ENCODE measurements at places on chromosomes 5 and 9.

- no peak for DNase-seq
These were observed 17.3 kb downstream of the ARPC5L start for GRCh38 chr9:124879226-124879625.

- no peak for DNase-seq
These were observed 85.4 kb upstream of the MIER3 start for GRCh38 chr5:57037355-57037754.

GRCh38 chr5:123518111-123518510, 6.1 kb downstream of the CSNK1G3 start:
- DNase-seq = no peak

GRCh38 chr9:136861874-136862457, 4.1 kb downstream of the EDF1 start:
- DNase-seq = no peak

DNA sequence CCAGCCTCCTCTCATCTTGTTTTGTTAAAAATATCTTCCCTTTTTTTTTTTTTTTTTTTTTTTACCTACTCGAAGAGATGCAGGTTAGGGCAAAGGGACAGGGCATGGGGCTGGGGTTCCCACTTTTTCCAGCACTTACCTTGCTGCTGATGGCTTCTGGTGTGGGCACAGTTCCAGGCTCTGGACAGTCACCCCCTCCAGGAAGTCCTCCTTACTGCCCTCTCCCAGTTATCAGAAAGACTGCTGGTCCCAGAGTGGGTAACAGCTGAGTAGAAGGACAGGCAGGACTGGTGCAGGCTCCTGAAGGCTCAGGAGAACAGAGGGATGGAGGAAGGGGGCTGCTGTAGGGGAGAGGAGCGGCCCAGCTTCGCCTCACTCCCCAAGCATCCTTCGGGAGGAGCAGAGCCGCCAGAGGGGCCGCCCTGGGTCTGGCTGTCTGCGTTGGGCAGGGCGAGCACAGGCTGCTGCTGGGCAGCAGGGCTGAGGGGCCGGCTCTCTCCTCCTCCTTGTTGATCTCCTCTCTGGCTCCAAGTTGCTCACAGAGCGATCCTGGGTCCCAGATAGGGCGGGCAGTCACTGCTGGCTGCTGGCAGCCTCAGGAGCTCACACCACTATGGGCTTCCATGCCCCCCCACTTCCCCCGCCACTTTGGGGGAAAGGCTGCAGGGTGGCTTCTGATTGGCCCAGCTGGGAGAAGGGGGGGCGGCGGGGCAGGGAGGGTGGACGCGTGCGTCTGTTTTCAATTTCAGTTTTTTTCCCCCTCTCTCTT, at the start of gene PDGFRB:
TSS of gene PDGFRB (minus strand) at position 588 of the 769 bp plus-strand sequence. CDS start 18,798 bp downstream, outside the sequence.
- DNase-seq = no peak

GRCh38 chr9:16543686-16544085, 326.8 kb downstream of the BNC2 start:
- DNase-seq = no peak

GRCh38 chr9:136351252-136351800, 12.2 kb downstream of the DNLZ start:
- no peak for DNase-seq

- no peak for DNase-seq
These were observed 550.4 kb downstream of the EBF1 start for GRCh38 chr5:158549311-158549710.

- no peak for DNase-seq
These were observed 160.6 kb downstream of the CCDC192 start for GRCh38 chr5:127863610-127864395.

- no peak for DNase-seq
These were observed 161.3 kb downstream of the HACD4 start for GRCh38 chr9:20870115-20870514.

GRCh38 chr5:159133041-159133741, 33.5 kb upstream of the EBF1 start:
- no peak for DNase-seq

- no peak for DNase-seq
These were observed 89.1 kb downstream of the NRG2 start for GRCh38 chr5:139954022-139954421.

- no peak for DNase-seq
These were observed 74.0 kb downstream of the HRH2 start for GRCh38 chr5:175731756-175732465.

GRCh38 chr5:127647361-127647958, 1.4 kb upstream of the CTXN3 start:
- DNase-seq = no peak

DNA sequence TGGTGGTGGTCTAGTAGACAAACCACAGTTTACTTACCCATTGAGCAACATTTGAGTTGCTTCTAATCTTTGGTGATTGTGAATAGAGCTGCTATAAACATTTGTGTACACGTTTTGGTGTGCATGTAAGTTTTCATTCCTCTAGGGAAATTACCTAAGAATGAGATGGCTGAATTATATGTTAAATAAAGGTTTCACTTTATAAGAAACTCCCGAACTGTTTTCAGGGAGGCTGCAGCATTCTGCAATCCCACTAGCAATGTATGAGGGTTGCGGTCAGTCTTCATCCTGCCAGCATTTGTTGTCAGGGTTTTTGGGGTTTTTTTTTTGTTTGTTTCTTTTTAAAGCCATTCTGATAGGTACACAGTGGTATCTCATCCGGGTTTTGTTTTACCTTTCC, 45.7 kb upstream of the PPARGC1B start:
- no peak for DNase-seq

- no peak for DNase-seq
These were observed 12.9 kb upstream of the F2RL1 start for GRCh38 chr5:76805821-76806505.

GRCh38 chr5:10331341-10331796, 22.1 kb upstream of the MARCHF6 start:
- no peak for DNase-seq

DNA sequence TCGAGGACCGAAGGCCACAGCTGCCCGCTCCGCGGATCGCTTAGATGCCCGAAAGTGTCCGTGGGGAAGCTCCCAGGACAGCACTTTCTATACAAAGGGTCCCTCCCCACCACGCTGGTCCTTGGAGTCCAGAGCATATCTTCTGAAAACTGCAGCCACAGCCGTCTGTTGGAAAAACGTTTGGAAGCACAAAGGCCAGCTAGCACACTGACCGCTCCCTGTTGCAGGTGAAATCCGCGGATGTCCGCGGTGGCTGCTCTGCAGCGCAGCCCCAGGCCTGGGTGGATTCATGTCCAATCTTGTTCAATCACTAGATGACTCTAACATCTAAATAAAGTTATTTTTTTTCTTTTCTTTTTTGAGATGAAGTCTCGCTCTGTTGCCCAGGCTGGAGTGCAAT, 32.8 kb upstream of the FANCC start:
- no peak for DNase-seq

DNA sequence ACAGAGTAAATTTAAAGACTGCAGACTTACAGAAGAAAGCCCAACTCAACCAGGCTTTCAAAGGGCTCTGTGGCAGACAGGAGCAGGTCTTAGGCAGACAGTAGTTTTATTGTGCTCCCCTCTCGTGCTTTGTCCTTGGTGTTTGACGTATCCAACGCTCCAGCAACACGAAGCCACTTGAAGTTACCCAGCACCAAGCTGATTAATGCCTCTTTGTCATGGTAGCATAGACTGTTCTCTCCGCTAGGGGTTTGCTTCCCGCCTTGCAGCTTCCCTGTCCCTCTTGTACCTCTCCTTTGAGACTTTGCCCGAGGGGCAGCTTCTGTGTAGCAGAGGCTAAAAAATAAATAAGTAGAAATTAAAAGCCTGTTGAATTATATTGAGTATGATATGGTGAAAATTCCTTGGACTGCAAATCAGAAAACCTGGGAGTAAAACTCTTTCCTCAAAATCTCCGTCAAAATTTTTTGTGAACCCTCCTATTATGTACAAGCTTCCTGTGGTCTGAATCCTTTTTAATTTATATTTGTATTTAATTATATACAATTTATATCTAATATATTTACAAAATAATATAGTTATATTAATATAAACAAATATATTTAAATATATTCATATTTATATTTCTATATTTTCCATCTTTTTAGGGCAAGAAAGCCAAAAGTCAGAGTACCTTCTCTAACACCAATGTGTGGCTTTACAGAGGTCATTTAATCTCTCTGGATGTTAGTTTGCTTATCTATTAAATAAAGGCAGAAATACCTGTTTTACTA, 405.4 kb downstream of the DMAC1 start:
- DNase-seq = no peak

DNA sequence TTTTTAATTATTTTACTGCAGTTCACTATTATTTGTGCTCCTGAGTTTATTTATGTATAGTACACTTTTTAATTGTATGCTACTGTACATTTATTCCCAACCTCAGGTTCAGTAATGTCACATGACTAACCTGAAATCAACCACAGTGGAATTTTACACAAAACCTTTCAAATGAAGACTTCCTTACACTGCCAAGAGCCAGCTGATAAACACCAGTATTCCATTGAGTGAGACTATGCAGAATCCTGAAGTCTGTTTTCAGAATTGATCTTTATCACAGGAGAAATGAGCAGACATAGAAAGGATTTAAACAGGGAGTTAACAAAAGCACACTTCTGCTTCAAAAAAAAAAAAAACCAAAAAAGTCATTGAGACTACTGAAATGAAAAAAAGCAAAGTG, 219.5 kb downstream of the PRR16 start:
- no peak for DNase-seq

GRCh38 chr5:177100714-177101121, 14.0 kb downstream of the FGFR4 start:
- no peak for DNase-seq

DNA sequence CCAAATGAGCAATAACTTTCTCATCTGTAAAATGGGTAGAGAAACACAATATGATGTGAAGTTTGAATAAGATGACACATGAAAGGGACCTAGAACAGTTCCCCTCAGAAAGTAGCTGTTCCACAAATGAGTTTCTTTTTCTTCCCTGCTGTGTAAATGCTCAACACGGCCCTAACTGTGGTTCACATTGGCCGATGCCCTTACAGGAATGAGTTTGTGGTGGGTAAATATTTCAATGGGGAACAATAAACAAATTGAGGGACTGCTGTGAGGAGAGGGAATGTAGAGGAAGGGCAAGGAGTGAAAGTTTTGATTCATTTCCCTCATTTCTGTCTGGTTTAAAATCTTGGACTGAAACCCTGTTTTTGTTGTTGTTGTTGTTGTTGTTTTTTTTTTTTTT, 12.8 kb downstream of the C6 start:
- DNase-seq = no peak

- DNase-seq = no peak
These were observed 477.4 kb upstream of the WWC1 start for GRCh38 chr5:167814040-167814439.

GRCh38 chr9:37555786-37556185, 20.4 kb downstream of the FBXO10 start:
- no peak for DNase-seq

DNA sequence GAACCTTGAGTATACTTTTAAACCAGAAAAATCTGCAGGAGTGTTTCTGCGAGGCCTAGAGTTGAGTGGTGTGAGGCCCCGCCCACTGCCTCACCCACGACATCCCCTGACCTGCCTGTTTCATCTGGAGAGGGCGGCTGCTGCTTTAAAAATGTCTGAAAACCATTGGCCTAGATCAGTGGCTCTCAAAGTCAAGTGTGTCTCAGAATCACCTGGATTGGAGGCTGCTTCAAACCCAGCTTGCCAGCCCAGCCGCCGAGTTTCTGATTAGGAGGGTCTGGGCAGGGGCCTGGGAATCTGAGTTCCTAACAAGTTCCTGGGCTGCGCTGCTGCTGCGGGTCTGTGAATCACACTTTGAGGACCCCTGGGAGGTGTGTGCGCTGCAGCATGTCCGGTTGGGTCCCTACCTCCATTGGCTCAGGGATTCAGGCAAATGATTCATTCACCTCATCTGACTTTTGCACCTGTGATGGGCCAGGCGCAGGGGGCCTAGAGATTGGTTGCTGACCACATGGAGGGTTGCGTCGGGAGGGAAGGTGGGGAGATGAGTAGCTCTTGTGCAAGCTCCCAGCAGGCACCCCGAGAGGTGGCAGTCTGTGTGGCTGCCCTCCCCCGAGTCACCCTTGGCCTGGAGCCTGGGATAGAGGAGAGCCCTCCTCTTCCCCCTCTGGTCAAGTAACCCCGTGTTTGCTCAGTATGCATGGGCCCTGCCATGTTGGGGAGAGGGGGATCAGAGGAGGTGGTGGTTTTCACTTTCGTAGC, 27.6 kb upstream of the HMCN2 start:
- DNase-seq = no peak

DNA sequence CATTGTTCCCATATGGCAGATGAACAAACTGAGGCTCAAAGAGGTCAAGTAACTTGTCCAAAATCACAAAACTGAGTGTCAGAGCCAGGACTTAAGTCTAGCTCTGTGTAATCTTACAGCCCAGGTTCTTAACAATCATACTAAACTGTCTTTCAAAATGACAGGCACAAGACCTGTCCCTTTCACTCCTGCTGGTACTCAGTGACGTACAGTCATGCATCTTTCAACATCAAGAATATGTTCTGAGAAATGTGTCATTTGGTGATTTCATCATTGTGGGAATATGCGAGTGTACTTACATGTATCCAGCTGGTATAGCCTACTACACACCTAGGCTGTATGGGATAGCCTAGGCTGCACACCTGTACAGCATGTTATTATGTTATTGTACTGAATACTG, 646.8 kb upstream of the WWC1 start:
- no peak for DNase-seq

DNA sequence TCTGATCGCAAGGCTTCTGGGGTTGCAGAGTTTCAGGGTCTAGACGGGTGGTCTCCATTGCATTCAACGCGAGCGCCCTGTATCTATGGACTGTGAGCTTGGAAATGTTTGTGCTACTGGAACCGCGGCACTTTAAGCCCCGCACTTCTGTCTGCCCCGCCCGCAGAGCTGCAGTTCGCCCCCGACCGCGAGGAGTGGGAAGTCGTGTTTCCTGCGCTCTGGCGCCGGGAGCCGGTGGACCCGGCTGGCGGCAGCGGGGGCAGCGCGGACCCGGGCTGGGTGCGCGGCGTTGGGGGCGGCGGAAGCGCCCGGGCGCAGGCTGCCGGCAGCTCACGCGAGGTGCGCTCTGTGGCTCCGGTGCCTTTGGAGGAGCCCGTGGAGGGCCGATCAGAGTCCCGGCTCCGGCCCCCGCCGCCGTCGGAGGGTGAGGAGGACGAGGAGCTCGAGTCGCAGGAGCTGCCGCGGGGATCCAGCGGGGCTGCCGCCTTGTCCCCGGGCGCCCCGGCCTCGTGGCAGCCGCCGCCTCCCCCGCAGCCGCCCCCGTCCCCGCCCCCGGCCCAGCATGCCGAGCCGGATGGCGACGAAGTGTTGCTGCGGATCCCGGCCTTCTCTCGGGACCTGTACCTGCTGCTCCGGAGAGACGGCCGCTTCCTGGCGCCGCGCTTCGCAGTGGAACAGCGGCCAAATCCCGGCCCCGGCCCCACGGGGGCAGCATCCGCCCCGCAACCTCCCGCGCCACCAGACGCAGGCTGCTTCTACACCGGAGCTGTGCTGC, 1.0 kb downstream of the ADAMTS19 start:
- no peak for DNase-seq

- no peak for DNase-seq
These were observed 14.9 kb downstream of the COL5A1 start for GRCh38 chr9:134656334-134657006.

DNA sequence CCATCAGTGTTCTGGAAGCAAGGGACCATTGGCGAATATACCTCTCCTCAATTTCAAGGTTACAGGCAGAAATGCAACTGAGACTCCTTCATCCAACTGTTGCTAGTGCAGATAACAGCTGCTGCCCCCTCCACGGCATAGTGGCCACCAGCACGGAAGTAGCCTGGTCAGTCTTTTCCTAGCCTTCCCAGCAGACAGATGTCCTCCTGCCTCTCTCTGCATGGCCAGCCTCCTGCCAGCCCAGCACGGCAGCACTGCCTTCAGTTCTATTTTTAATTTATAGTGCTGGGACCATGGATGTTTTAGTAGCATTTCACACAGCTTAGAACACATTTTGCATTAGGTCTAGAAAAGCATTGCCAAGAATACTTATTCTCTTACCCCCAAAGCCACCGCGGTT, 188.6 kb downstream of the CFAP90 start:
- no peak for DNase-seq

Data from T-helper 17 cell (primary cell).